ENCODE measurements at places on chromosomes 1 and 21. TPM values are rescaled to one million over a fixed set of nuclear protein-coding genes. Genes with fewer than 3 reads are reported as not detected.

GRCh38 chr1:47699492-47700235 lies 261.8 kb downstream of the FOXD2 start:
- no peak overlapping the region for H3K4me3 ChIP-seq
- no peaks in the 10 kb centered on the region for H3K36me3 ChIP-seq
- DNase-seq = no peak
- H3K27me3 ChIP-seq = 0 out of 2 replicates have a peak, but pooled peaks cover 3% of the 10 kb centered on the region
- no peak overlapping the region for H3K27ac ChIP-seq
- H3K4me1 ChIP-seq = no peaks in the 10 kb centered on the region

DNA sequence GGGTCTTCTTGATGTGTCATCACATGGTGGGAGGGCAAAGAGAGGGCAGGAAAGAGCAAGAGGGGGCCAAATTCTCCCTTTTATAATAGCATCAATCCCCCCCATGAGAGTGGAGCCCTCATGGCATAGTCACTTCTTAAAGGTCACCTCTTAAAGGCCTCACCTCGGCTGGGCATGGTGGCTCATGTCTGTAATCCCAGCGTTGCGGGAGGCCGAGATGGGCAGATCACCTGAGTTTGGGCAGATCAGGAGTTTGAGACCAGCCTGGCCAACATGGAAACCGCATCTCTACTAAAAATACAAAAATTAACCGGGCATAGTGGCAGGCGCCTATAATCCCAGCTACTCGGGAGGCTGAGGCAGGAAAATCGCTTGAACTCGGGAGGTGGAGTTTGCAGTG lies 170.1 kb downstream of the PGBD5 start:
- H3K27me3 ChIP-seq = no peaks in the 10 kb centered on the region
- H3K4me3 ChIP-seq = no peak overlapping the region
- peaks cover 14% of the 10 kb centered on the region for H3K4me1 ChIP-seq
- peaks cover 6% of the 10 kb centered on the region for H3K36me3 ChIP-seq

- H3K4me3 ChIP-seq = no peak overlapping the region
- H3K27ac ChIP-seq = no peak overlapping the region
- no peaks in the 10 kb centered on the region for H3K36me3 ChIP-seq
- H3K27me3 ChIP-seq = no peaks in the 10 kb centered on the region
- no peak for DNase-seq
- H3K4me1 ChIP-seq = peaks cover 3% of the 10 kb centered on the region
Measured at GRCh38 chr1:43039228-43040055, 80.8 kb upstream of the SLC2A1 start.

DNA sequence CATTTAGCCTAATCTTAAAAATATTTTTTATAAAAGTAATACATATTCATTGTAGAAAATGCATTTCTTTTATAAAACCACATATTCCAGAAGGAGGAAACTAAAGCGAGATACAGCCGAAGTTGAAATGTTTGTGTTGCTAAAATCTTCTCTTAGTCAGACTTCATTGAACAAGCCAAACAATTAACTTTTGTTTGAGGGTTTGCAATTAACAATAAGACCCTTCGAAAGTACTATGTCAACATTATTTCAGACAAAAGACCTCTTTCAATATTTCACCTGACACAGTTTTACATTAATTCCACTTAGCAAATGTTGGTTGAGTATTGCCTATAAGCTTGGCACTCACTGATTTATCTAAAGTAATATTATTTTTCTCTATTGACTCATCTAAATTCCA lies 354.0 kb upstream of the ADAMTS5 start:
- H3K4me3 ChIP-seq = no peak overlapping the region
- H3K4me1 ChIP-seq = no peaks in the 10 kb centered on the region
- DNase-seq = no peak
- no peaks in the 10 kb centered on the region for H3K27me3 ChIP-seq
- H3K36me3 ChIP-seq = 0 out of 2 replicates have a peak, but pooled peaks cover 3% of the 10 kb centered on the region

DNA sequence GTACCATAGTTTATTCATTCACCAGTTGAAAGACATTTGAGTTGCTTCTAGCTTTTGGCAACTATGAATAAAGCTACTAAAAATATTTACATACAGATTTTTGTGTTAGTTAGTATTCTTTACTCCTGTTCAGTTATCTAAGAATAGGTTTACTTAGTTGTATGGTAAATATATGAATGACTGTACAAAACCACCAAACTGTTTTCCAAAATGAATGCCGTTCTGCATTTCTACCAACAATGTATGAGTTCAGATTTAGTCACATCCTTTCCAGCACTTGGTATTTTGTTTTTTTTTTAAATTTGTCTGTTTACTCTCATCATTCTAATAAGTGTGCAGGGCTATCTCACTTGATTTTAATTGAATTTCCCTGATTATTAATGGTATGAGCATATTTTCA lies 3.4 kb upstream of the KIFAP3 start:
- H3K27me3 ChIP-seq = no peaks in the 10 kb centered on the region
- H3K4me3 ChIP-seq = no peak overlapping the region
- no peak overlapping the region for H3K27ac ChIP-seq
- peaks cover 6% of the 10 kb centered on the region for H3K4me1 ChIP-seq

DNA sequence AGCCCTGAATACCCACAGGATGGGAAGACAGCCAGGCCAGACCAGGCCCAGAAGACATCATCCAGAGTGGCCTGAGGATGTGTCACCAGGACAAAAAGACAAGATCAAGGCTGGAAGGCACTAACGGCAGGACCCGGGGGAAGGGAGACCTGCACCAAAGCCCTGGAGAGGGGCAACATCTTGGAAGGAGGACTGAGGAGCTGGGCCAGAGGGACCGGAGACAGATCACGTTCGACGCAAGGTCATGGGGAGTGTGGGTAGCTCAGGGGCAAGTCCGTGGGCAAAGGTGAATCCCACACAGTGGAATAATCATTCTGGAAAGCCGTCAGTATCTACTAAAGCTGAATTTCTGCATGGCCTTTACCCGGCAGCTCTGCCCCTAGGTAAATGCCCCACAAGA lies 478.6 kb downstream of the MATN1 start:
- no peak overlapping the region for H3K4me3 ChIP-seq
- no peak overlapping the region for H3K27ac ChIP-seq
- no peaks in the 10 kb centered on the region for H3K36me3 ChIP-seq
- no peaks in the 10 kb centered on the region for H3K27me3 ChIP-seq
- no peak for DNase-seq
- no peaks in the 10 kb centered on the region for H3K4me1 ChIP-seq

GRCh38 chr1:151495316-151495715 lies 15.9 kb upstream of the CGN start:
- no peak for DNase-seq
- no peak overlapping the region for H3K27ac ChIP-seq
- no peak overlapping the region for H3K4me3 ChIP-seq
- H3K36me3 ChIP-seq = no peaks in the 10 kb centered on the region
- H3K27me3 ChIP-seq = no peaks in the 10 kb centered on the region
- no peaks in the 10 kb centered on the region for H3K4me1 ChIP-seq

DNA sequence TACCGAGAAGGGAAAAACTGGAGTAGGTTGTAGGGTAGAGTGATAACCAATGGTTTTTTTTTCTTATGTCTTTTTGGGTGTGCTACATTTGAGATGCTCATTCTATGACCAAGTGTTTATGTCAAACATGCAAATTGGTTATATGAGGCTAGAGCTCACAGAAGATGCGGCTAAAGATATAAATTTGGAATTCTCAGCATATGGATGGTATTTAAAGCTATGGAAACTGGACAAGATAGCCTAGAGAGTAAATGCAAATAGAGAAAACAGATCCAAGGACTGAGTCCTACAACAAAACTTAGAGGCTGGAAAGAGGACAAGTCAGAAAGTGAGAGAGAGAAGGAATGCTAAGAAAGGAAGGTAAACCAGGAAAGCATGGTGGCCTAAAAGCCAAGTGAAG lies 7.4 kb downstream of the GDAP2 start:
- H3K4me1 ChIP-seq = peaks cover 7% of the 10 kb centered on the region
- H3K27me3 ChIP-seq = no peaks in the 10 kb centered on the region
- no peak for DNase-seq
- no peak overlapping the region for H3K27ac ChIP-seq
- H3K36me3 ChIP-seq = peaks cover 6% of the 10 kb centered on the region

GRCh38 chr1:89608319-89608983 lies 24.5 kb upstream of the LRRC8C start:
- no peak overlapping the region for H3K4me3 ChIP-seq
- H3K4me1 ChIP-seq = peaks cover 11% of the 10 kb centered on the region
- no peak for DNase-seq
- H3K27me3 ChIP-seq = no peaks in the 10 kb centered on the region
- H3K36me3 ChIP-seq = no peaks in the 10 kb centered on the region

- peak overlapping the region; percentile 82 for H3K27ac ChIP-seq
- no peak for DNase-seq
- no peak overlapping the region for H3K4me3 ChIP-seq
- H3K36me3 ChIP-seq = no peaks in the 10 kb centered on the region
- peaks cover 47% of the 10 kb centered on the region for H3K4me1 ChIP-seq
Measured at GRCh38 chr1:96559181-96559580, 162.4 kb upstream of the PTBP2 start.

DNA sequence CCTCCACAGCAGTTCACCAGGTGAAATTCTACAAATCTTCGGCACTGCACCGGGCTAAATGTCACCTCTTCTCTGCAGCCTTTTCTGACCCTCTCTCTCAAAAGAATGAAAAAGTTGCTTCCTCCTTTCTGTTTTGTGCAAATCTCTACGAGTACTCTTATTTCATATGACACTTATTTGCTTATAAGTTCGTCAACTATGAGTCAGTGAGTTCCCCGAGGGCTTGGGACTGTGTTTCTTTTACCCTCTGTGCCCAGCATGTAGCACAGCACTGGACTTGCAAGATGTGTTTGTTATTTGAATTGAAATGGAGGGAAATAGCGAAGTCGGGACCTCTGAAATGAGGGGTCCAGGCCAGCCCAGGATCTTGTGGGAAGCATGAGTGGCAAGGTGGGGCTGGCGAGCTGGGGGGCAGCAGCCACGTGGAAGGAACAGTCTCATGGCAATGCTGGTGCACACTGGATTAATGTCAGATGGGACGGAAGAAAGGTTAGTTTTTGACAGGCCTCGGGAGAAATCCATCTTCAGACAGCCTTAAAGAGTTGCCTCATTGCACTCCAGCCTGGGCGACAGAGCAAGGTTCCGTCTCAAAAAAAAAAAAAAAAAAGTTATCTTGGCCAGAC lies 6.2 kb downstream of the SLC6A9 start:
- no peak for DNase-seq
- no peaks in the 10 kb centered on the region for H3K36me3 ChIP-seq
- H3K27ac ChIP-seq = no peak overlapping the region
- H3K4me1 ChIP-seq = peaks cover 12% of the 10 kb centered on the region
- no peaks in the 10 kb centered on the region for H3K27me3 ChIP-seq
- no peak overlapping the region for H3K4me3 ChIP-seq

GRCh38 chr21:42057851-42058437 lies 13.2 kb upstream of the UMODL1 start:
- no peaks in the 10 kb centered on the region for H3K36me3 ChIP-seq
- no peak overlapping the region for H3K4me3 ChIP-seq
- H3K4me1 ChIP-seq = peaks cover 17% of the 10 kb centered on the region
- DNase-seq = no peak

DNA sequence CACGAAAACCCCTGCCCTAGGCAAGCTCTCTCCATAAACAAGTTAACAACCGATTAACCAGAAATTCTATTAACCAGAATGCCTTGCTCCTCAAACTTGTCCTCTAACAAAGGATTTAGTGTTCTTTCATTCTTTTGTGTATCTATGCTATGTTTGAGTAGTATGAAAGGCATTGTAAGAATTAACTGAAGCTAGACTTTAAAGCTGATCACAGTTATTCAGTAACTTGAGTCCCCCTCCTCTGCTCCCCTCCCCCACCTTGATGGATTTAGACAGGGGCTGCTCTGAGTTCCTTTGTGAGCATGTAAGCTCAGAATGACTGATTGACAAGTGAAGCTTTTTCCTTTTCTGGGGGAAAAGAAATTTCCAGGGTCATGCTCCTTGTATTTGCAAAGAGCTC lies 257.6 kb downstream of the TTLL7 start:
- peak; percentile 58 for DNase-seq
- no peak overlapping the region for H3K27ac ChIP-seq
- H3K36me3 ChIP-seq = no peaks in the 10 kb centered on the region

DNA sequence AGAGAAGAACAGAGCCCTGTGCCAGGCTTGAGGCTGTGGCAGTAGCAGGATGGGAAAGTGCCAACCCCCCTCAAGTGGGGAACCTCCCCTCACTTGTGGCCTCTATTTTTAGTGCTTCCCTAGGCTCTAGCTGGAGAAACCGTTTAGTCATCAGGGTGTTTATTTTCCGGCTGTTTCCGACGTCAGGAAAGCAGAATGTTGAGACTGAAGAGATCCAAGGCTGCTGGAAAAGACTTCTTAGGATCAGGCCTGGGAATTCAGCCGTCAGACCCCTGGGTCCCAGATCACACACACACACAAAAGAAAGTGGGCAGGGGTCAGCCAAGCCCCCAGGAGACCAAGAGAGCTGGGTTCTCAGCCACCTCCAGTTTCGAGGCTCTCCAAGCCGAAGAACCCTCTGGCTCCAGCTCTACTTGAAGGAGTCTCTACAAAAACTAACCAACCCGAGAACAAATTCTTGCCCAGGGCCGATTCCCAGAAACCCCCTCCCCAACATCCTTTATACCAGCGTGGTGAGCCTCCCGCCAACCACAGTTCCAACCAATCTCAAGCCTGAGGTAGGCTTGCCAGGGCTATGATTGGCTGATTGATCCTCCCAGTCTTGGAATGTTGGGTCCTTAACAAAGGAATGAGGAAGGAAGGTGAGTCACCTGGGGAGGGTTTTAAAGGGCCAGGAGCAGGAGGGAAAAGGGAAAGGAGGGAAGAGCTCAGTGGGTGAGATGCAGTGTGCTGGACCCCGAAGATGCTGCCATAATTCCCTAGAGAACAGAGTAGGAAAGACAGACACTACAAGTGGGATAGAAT lies 2.5 kb upstream of the MEF2D start:
- H3K4me3 ChIP-seq = no peak overlapping the region
- H3K4me1 ChIP-seq = peaks cover 41% of the 10 kb centered on the region
- peak; percentile 98 for DNase-seq

DNA sequence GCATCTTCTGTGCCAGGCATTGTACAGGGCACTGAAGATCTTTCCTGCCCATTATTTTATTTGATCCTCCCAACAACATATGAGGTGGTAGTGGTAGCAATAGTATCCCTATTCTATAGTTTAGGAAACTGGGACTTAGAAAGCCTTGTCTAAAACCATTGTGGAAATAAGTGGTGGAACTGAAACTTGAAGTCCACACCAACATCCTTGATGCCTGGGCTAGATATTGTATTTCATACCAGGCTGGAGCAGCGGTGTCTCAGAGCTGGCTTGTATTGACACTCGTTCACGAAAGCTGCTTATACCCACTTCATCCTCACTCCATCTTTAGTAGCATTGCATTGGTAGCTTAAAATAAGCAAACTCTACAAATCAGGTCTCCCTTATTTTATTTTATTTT lies 9.7 kb upstream of the CTSS start:
- H3K27ac ChIP-seq = no peak overlapping the region
- no peaks in the 10 kb centered on the region for H3K27me3 ChIP-seq
- H3K4me1 ChIP-seq = no peaks in the 10 kb centered on the region
- no peak overlapping the region for H3K4me3 ChIP-seq

IGSF21 gene
- total RNA-seq = 15.6 TPM

LDLRAD1 gene
- not detected for total RNA-seq

TNFRSF8 gene
- total RNA-seq = 26.1 TPM

KRTAP10-12 gene
- total RNA-seq = not detected

AMY2A gene
- not detected for total RNA-seq

LRRC8D gene
- 48.1 TPM for total RNA-seq

C1orf185 gene
- not detected for total RNA-seq
